ENCODE measurements at places on chromosomes 3 and 15.

DNA sequence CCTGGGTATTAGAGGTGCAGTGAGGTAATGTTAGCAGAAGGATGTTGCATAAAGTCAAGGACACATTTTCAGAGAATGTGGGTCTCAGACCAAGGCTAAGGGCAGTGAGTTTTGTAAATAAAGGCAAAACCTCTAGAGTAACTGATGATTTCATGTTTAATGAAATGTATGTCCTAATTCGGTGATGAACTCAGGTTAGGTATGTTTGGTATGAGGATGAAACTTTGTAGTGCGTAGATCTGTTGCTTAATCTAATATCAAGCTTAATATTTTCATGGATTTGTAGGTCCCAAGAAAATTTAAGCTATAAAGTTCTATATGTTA is 3.6 kb downstream of the USP50 start:
- no peak for DNase-seq

GRCh38 chr3:123093696-123094095 is 26.9 kb downstream of the PDIA5 start:
- no peak for DNase-seq

DNA sequence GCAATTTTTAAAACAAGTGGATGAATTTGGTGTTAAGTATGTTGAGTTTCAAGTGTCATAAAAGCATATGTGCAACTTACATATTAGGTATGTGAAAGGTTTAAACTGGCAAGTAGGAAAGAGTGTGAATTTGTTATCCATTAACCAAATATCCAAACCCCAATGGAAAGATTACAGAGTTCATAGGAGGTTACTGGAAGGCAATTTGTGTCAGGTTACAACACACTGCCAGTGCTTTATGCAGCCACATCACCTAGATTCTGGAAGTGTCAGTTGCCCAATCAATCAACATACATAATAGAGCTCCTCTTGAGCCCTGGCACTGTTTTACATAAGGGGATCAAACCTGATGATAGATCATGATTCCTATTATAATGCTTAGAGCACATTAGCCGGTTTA is 261.0 kb downstream of the ROBO1 start:
- no peak for DNase-seq

DNA sequence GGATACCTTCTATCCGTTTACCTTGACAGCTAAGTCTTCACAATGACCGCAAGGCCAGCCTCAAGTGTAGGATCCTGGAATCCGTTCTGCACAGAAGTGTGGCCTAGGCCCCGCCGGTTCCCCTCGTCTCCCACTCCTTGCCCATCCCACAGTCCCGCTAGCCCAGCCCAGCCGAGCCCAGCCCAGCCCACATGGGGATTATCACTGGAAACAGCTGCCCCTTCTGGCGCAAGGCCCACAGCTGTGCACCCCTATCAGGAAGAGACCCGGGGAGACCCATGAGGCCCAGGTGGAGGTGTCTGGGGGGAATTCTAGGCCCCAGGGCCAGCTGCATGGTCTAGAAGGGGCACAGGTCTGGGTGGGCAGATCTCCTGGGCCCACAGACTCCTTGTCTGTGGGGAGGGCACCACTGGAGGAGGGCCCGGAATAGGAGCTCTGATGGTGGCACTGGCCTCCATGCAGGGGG is 27.9 kb upstream of the KLF13 start:
- DNase-seq = no peak

DNA sequence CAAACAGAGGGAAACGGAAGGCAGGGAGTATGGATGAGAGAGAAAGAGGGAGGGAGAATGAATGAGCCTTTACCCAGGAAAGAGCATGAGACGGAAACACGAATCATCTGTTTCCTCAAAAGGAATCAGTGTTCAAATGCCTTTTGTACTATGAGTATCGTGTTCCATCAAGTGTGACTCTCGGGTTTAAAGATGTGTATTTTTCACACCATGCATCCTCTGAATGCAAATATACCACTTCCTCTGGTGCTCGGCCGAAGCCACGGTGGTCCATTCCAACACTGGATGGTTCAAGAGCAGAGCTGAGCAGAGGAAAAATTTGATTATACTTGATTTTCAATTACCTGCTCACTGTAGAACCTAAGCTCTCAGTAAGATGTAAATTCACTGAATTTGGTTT is 505.1 kb downstream of the MECOM start:
- no peak for DNase-seq

DNA sequence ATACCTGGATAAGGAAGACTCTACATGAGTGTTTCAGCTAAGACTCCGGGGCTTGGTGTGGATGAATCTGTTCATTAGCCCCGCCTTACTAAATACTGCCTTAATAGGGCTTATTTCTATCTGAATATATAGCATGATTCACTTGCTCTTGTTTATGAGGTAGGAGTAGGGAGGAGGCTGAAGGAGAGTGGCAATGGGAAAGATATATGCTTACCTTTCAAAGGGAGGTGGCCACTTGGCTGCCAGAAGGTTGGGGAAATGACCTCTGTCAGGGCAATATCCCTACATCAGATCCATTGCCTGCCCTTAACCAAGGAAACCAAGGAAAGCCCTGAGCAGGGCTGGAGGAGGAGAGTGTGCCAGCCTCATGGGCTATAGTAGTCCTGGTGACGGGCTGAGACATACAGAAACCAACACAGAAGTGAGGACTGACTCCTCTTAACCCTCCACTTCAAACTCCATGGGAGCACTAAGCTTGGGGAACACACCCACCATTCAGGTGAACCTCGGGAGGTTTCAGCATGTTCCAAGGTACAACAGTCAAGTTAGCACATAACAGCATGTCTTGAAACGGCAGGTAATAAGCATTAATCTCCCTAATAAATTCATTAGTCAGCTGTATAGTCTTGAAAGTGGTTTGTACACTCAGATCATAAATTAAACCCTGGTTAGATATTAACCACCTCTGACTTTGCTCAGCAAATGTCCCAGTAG is 80.1 kb downstream of the EOMES start:
- DNase-seq = peak; percentile 62

DNA sequence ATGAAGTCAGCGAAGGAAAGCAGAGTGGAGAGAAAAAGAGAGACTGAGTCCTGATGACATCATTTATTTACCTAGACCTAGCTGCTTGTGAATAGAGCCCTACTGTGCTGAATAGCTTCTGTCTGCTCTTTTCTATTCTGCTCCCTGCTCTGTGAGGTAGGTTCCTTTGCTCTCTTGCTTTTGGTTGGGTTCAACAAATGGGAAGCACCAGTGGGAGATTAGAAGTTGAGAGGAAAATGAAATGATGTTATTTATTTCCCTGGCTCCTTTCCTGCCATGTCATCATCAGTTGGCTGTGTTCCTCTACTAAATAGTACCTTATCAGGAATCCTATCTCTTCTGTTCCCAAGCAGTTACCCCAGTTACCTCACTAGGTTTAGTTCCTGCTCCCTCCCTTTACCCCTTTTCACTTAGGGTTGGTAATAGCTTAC is 23.5 kb downstream of the DTWD1 start:
- no peak for DNase-seq

GRCh38 chr15:61992518-61992917 is 67.7 kb downstream of the VPS13C start:
- DNase-seq = no peak

DNA sequence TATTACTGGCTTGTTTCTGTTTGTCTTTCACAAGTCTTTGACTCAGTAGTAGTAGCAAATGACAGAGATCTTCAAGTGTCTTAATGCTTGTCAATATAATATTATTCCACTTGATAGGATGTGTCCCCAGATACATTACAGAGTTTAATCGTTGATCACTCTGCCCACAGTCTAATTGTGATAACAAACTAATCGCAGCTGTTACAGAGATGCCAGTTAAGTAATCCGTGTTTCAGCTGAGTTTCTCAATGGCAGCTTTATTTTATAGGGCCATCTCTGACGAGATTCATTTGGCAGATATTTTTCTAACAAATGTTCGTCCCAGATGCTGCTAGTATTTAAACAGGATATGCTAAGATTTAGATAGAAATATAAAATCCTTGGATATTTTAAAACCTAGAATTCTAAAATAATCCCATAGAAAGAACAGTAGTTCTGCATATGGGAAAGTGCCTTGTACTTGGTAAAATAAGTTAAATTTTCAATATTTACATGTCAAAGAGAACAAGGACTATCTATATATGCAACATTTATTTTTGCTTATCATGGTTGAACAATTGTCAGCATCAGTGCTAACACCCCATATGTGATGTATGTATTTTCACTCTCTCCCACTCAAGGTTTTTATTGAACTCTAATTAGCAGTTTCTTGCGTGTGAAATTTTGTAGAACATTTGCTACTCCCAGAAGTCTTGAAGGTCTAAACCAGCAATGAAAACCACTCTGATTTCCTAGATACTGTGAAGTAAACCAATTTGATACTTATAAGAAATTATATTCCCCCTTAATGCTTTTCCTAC is 185.5 kb downstream of the MBNL1 start:
- no peak for DNase-seq

DNA sequence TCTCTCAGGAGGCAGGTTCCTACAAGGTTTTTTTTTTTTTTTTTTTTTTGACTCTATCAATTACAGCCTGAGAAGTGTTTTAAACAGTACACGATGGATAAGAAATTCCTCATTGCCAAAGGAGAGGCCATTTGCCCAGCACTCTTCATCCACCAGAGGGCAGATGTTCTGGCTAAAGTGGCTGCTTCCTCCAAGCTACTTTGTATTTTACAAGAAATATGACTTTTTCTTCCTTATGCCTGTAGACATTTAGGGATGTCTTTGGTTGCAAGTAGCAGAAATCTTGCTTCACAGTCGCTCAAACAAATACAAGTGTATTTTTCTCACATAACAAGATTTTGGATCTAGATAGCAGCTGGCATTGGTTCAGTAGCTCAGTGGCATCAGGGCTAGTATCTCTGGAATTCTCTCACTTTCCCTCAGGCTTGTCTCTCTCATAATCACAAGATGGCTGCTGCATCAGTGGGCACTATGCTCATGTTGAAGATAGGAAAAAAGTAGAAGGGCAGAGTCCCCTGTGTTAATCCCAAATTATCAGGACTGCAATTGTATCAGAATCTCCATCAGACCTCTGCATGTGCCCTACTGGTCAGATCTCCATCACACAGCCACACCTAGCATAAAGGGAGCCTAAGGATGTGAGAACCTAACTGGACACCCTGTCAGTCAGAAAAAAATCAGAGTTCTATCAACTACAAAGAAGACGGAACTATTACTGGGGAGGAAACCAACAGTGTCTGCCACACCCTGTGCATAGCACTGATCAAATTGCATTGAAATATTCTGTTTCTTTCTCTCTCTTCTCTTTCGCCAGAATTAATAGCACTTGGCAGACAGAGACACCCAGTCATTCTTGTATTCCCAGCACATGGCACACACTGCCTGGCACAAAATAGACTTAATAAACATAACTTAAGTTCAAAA is 138.9 kb upstream of the COL8A1 start:
- DNase-seq = peak; percentile 52

- no peak for DNase-seq
Measured at GRCh38 chr3:27561576-27561975, 77.4 kb upstream of the SLC4A7 start.

DNA sequence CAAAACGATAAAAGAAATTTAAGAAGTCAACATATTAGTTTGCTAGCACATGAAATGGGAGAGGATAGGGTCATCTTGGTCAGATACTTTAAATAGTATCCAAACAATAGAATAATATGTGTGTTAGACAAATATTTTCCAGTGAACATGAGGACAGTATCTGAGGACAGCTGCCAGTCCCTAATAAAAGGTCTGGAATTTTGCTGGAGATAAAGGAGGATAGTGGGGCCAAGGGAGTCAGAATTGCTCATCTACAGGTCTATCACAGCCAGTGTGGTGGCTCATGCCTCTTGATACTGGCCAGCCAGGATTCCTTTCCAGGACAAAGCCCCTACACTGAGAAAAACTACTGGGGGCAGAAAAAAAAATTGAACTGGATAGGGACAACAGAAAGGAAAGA is 74.0 kb downstream of the HERC1 start:
- no peak for DNase-seq

DNA sequence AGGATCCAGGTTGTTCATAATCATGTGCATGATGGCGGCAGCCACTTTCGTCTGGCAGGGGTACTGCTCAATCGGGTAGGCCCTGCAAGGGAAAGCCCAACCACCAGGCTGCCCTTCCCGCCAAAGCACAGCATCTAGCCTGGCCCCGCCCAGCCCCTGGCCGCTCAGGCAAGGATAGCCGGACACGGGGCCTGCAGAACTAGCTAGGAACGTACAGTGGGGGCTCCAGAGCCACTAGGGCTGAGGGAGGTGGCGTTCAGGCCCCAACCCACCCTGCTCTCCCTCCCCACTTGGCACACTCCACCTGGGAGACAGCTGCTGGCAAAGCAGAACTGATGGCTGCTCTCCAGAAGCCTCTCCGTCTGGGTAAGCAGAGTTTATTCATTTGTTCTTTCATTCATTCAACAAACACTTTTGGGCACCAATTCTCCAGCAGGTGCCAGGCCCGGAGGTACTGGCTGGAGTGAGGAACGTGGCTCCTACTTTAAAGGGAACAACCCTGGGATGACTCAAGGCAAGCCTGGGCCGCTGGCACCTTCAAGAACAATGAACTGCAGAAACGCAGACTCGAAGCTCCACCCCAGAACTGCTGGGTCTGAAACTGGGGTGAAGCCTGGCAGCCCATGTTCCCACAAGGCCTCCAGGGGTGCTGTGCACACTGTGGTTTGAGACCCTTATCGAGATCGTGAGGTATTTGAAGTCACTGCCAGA is 7.8 kb downstream of the UROC1 start:
- no peak for DNase-seq

DNA sequence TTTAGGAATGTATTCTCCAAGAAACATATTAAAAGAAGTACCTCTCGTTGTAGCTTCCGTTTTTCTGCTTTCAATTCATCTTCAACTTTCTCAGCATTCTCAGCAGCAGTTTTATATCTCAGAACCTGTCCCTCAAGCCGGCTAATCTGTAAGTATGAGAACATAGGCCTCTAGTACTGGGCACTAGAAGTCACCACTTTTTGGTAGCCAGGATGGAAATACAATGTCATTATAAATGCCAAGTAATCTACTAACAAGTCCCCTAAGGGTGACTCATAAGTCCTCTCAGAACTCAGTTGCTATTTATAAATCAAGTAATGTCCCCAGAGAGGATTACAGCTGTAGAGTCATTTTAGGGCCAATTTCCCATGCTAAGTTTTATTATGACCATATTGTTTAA is 61.1 kb downstream of the MLH1 start:
- peak; percentile 14 for DNase-seq

- DNase-seq = no peak
Measured at GRCh38 chr3:189529889-189530471, 101.2 kb upstream of the TP63 start.

DNA sequence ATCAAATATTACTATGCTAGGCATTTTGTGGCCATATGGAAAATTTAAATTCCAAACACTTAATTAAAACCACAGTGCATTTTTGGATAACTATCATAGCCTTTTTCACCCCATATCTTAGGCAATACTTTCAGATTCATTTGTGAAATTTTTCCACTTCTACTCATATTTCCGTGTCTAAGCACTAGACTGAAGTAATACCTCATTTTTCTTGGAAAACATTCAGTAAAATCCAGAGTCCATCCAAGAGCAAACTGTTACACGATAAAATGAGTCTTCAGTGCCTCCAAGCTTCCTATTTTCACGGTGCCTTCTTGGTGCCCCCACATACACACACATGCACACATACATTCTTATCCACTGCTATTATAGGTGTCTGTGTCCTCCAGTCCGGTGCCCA is 845.9 kb downstream of the TBL1XR1 start:
- no peak for DNase-seq

GRCh38 chr3:37768107-37768809 is 93.4 kb upstream of the CTDSPL start:
- peak; percentile 44 for DNase-seq

GRCh38 chr3:29267226-29267625 is 13.6 kb upstream of the RBMS3 start:
- DNase-seq = no peak

- DNase-seq = no peak
Measured at GRCh38 chr3:66620296-66620695, 119.5 kb upstream of the LRIG1 start.
